ENCODE measurements at places on chromosomes 3 and 15.

DNA sequence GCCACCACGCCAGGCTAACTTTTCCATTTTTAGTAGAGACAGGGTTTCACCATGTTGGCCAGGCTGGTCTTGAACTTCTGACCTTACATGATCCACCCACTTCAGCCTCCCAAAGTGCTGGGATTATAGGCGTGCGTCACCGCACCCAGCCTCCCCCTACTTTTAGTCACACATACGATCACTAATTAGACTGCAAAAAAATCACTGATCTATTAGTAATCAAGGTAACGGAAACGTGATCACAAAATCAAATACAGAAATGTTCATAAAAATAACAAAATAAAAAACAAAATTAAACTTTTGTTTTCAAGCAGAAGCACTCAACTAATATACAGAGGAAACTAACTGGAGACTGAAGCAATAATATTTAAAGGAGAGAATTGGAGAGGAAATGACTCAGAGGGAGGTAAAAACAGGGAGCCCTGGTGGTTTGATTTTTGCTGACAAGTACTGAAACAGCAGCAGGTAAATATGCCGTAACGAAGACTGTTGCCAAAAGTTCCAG, 4.6 kb downstream of the WDR53 start:
- no peak for DNase-seq

DNA sequence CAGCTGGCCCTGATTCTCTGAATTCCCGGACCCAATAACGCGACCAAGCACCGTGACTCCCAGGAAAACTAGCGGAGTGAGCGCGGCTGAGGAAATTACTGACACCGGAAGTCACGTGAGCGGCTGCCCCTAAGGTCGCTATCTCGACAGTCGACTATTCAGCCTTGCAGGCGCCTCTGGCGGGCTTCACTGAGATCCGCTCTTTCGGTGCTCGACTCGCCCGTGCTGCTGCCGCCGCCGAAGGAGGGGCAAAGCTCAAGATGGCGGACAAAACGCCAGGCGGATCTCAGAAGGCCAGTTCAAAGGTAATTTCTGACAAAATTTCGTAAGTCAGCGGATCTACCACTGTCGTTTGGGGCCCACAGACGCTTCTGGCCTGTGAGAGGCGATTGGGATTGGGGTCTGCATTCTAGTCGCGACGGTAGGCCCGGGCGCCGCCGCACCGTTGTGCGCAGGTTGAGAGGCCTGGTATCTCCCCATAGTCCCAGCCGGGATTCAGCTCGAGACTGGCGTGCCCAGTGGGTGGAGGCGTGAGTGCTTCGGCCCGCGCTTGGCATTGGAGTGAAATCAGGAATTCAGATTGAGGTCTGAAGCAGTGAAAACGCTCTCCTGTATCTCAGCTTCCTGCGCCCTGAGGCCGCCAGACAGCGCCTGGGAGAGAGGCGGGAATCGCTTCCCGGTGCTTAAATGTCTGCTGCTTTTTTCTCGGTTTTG, at the start of gene U2SURP:
TSS of gene U2SURP (plus strand) at position 202 of the 714 bp plus-strand sequence. CDS start at position 261, 59 bp downstream.
- peak; percentile 97 for DNase-seq

DNA sequence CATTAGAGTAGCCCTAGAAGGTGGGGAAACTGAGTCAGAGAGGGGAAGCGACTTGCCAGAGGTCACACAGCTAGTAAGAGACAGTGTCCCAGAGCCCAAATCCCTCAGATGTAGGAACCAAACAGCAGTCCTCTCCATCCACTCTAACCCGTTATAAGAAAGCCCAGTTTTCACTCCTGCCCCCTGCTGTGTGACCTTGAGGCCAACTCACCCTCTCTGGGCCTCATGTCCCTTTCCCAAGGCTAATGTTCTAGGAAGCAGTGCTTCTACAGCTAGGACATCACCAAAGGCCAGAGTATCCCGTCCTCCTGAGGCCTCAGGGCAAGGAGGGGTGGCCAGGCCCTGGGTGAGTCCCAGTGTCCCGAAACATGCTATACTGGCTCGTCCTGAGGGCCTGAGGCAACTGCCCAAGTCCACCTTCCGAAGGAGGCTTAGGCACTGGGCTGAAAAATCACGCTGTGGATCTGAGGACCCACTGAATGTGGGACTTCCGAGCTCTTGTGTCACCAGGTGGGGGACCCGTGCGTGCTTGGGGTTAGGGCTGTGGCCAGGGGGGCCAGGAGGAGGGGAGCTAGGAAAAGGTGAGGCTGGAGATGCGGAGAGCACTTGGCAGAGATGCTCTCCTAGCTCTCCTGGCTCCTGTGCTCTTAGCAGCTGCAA, 109.2 kb upstream of the SLC6A11 start:
- no peak for DNase-seq

GRCh38 chr3:4906107-4906621, 73.1 kb upstream of the BHLHE40 start:
- no peak for DNase-seq

DNA sequence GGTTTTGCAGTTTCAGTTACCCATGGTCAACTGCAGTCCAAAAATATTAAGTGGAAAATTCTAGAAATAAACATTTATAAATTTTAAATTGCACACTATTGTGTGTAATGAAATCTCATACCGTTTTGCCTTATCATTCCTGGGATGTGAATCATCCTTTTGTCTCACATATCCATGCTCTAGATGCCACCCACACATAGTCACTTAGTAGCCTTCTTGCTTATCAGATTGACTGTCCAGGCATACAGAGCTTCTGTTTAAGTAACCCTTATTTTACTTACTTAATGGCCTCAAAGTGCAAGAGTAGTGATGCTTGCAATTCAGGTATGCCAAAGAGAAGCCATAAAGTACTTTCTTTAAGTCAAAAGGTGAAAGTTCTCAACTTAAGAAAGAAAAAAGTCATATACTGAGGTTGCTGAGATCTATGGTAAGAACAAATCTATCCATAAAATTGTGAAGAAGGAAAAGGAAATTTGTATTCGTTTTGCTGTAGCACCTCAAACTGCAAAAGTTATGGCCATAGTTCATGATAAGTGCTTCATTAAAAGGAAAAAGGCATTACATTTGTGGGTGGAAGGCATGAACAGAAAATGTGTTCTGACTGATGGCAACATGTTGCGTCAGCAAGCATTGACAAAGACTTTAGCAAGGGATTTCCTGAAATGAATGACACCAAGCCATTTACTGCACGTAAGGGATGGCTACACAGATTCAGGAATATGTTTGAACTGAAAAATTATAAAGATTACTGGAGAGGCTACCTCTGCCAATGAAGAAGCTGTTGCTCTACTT, 43.8 kb downstream of the SPATA16 start:
- DNase-seq = no peak

- DNase-seq = no peak
These were observed 168.2 kb downstream of the CBLB start for GRCh38 chr3:105700575-105700974.

GRCh38 chr3:191301017-191301416, 28.2 kb upstream of the CCDC50 start:
- no peak for DNase-seq

GRCh38 chr15:66749841-66750575, 48.0 kb downstream of the SMAD6 start:
- DNase-seq = no peak

DNA sequence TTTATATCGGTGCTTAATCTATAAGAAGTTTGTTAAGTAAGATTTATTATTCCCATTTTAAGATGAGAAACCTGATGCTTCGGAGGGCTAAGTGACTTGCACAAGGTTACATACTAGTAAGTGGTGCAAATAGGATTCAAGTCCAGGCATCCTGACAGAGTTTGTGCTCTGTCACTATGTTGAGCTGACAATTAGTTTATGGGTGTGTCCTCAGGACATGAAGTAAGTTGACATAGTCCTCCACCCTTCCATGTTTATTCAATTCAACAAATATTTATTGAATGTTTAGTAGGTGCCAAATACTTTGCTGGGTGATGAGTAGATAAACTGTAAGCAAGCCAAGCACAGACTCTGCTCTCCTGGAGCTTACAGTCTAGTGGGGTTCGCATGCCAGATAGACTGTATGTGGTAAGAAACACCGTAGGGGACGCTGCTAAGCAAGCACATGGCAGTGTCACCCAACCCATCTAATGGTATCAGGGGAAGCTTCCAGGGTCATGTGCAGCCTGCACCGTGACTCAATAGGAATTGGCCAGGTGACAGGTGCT, 342.7 kb upstream of the SATB1 start:
- no peak for DNase-seq

GRCh38 chr3:25619382-25619781, 45.3 kb downstream of the TOP2B start:
- no peak for DNase-seq

DNA sequence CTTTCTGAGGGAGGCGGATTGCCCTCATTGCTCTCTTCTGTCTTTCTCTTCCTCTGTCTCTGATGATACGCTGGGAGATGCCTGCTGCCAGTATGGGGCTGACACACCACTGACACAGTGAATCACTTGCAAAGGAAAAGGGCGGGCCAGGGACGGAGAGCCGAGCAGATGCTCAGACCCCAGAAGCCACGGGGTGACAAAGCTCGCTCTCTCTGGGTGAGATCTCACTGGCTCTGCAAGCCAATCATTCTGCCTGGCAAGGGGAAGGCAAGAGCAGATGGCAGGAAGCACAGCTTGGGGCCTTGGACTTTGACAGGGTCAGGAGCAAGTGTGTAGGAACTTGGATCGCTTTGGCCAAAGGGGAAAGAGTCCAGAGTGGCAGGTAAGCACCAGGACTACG, 198.7 kb downstream of the NTRK3 start:
- no peak for DNase-seq

DNA sequence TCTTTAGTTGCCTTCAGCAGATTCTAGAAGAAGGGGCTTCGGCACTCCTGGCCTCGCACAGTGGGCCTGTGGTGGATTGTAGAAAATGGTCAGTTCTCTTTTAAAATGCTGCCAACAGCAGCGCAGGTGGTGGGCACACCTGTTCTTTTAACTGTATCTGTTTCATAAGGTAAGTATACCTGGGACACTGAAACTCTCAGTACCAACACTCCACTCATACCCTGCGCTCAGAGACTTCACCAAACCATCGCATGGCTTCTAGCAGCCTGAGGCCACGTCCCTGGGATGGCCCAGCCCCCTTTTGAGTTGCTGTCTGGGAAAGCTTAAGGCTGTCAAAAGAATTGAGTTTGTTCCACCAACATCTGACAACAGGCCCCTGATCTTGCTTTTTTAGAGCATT, 56.7 kb upstream of the MCF2L2 start:
- DNase-seq = no peak

DNA sequence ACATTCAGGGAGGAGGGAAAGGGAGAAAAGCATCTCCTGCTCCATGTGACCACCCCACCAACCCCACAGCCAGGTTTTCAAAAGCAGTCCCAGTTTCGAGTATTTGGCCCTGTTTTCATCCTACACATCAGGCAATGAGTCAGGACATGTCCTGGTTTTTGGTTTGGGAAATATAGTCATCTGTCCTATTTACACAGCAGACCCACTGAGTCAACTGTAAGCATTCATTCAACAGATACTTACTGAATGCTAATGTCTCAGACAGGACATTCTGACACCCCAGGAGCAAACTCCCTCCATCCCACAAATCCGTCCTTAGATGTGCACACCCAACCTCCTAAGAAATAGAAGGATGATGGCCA, 32.9 kb downstream of the IGDCC3 start:
- no peak for DNase-seq

DNA sequence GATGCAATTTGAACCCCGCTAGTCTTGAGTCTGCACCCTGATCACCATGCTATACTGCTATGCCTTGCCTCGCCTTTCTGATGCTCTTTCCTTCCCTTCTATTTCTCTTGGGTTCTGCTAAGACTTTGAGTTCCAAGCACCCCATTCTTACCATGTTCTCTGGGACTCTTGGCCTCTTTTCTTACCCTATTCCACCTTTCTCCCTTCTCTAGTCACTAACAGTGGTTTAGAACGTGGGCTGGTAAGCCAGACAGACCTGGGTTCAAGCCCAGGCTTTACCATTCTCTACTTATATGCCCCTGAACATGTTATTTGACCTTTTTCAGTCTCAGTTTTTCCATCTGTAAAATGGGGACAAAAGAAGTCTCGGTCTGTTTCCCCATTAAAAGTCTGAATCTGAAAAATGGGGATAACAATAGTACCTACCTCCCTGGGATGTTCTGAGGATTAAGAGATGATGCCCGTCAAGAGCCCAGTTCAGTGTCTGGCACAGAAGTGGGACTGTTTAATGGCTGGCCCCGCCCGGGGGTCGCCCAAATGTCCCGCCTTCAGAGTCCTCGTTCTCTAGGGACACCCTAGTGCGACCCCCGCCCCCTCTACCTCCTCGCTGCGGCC, 376 bp downstream of the TADA3 start:
- peak; percentile 70 for DNase-seq

DNA sequence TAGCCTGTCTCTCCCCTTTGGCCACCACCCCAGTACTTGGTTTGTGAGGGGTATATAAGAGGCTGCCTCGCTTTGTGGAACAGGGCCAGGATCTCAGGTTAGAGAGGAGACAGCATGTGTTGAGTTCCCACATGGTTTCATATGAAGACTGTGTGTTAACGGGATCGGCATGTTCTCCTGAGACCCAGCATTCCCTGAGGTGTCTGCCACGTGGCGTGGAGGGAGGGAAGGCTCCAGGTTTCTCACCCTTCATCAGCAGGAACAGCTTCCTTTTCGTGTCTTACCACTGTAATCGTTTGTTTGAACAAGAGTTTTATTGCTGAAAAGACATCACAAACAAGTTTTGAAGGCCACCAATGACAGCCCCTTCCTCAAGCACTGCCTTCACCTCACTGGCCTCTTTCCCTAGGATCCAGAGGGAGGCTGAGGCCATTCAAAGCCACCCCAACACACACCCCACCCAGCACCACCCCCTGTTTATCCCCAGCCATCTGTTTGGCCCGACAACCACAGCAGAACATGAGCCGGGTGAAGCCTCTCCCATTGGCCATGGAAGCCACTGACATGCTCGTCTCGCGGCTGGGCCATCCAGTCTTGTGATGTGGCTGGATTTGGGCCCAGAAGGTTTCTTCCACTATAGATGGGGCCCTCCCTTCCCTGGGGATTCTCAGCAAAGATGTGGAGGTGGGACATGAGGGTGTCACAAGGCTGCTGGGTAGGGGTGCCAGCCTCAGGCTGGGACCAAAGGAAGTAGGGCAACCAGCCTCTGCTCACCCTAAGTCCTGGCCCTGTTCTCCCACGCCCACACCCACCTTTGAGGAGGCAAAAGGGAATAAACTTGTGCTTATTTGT, 10.0 kb downstream of the BHLHE40 start:
- no peak for DNase-seq

- no peak for DNase-seq
These were observed 42.7 kb downstream of the MAP3K13 start for GRCh38 chr3:185405664-185406063.

DNA sequence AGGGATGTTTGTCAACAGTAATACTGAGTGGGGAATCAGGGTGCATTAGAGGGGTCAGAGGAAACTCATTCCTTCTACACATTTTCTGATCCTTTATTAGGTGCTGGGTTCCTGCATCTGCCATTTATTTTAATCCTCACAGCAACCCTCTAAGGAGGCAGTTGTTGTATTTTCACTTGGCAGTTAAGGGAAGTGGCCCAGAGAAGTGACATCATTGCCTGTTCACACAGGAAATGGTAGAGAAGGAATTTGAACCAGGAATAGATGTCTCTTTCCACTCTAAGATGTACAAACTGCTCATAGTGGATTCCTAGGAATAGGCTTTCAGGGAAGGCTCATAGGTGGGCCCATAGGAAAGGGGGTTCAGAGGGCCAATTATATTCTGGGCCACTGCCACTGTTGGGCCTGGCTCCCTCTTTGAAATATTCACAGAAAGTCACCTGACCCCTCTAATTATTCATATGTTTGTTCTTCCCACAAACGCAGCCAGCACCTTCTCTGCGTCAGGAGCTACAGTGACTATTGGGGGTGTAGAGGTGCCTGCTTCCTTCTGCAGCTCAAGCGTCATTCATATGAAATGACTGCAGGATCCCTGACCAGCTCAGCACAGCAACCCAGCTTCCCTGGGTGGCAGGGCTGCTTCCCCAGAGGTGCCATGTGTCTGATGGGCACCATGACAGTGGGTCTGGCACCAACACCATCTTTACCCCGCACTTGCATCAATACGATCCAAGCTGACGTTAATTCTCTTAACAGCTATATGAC, 163.9 kb upstream of the SMAD3 start:
- peak; percentile 56 for DNase-seq

All from Kasumi-1 (cell line).